ENCODE measurements at places on chromosomes 6 and 20. TPM values are rescaled to one million over a fixed set of nuclear protein-coding genes. Genes with fewer than 3 reads are reported as not detected.

GRCh38 chr6:132390451-132390850 is 10.8 kb downstream of the MOXD1 start:
- no peak for DNase-seq

The EYA4 gene
- total RNA-seq, result not detected

DNA sequence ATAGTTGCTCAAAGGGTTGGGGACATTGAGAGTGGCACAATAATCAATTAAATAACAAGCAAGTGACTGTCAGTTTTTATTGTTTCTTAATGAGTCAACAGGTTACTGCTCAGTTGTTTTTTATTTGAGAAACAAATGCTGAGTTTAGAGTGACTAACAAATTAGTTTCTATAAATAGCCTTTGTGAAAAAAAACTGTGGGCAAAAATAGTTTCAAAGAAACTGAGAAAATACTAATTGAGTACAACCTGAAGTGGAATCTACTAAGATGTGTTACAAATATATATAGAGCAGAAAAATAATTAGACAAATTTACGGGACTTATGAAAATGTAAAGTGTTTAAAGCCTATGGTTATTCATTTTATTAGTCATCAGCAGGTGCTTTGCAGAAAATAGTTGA is 22.3 kb downstream of the BEND6 start:
- no peak for DNase-seq

The VSX1 gene
- not detected for total RNA-seq

The ZNF311 gene
- total RNA-seq, result 0.47 TPM

The COL11A2 gene
- 0.97 TPM for total RNA-seq

- DNase-seq, result no peak
Measured at GRCh38 chr6:93196406-93196970, 222.9 kb downstream of the EPHA7 start.

The MYLIP gene
- total RNA-seq, result 53.0 TPM

The TAGAP gene
- total RNA-seq, result 1.9 TPM

DNA sequence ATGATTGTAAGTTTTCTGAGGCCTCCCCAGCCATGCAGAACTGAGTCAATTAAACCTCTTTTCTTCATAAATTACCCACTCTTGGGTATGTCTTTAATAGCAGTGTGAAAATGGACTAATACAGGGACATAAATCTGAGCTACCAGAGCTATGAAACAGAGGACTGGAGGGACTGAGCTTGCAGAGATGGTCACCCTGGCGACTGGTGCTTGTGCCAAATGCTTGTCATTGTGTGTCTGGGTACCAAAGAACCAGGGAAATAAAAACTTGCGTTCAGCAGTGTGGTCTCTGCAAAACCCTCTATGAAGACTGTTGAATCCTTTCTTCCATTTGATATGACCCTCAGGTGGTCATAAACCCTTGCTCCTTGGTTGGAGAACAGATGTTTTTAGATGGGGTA is 105.1 kb upstream of the PRL start:
- DNase-seq, result no peak

The ADGB gene
- 3.6 TPM for total RNA-seq

DNA sequence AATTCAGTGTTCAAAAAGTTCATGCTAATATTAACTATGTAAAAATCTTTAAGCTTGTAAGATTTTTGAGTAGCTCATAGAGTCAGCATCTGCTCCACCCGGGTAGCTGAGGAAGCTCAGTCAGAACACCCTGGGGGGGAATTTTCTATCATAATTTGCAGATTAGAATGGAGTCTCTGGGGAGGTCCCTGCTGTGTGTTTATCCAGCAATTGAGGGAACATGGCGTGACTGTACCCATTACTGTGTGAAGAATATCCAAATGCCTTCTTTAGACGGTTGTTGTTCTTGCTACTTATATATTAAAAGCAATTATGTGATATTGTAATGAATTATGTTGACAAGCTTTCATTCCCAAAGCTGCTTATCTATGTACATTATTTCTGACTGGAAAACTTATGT is 64.8 kb downstream of the AIG1 start:
- no peak for DNase-seq

The SOBP gene
- total RNA-seq, result 0.64 TPM

The DLL1 gene
- total RNA-seq, result 32.6 TPM

DNA sequence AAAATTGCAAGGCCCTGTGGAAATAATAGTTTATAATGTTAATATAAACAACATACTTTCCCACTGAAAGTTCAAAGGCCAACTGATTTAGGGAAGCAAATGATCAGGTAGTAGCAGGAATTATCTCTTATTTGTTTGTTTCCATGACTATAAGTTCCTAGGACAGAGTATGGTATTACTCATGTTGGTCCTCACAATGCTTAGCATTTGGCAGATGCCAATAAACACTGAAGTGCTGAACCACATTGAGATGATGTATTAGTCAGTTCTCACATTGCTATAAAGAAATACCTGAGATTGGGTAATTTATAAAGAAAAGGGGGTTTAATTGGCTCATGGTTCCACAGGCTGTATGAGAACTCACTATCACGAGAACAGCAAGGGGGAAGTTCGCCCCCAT is 129.6 kb upstream of the NUP153 start:
- DNase-seq, result no peak

DNA sequence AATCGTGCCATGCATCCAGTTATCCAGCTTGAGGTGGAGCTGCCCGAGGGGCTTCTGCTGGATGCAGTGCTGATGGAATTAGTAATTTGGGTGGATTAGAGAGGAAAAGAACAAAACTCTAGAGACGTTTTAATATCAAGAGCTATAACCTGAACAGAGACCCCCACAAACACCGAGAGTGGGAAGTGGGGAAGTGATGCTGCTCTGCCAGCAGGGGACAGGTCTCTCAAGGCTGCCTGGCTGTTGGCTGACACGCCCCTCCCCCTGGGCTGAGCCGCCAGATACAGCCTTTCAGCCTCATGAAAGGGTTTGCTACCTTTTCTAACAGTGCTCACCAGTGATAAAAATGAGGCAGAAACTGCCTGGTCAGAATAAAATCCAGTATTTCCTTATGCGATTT is 9.6 kb downstream of the LEMD2 start:
- DNase-seq, result no peak

DNA sequence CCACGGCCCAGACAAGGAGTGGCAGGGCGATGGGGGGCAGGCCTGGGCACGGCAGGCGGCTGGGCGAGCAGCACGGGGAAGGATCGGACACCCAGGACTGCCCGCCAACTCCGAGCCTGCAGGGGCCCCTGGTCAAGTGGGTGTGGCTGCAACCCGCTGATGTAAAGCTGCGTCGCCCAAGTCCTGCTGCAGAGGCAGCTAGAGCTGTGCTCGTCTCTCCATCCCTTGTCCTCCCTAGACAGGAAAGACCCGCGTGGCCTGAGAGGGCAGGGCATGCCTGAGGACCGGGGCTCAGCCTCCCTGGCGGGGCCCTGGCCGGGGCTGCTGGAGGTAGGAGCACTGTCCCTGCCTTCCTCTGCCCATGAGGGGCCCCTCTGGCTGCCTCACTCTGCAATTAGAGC is 281.2 kb downstream of the CDH4 start:
- DNase-seq, result no peak

The PRDM13 gene
- total RNA-seq, result not detected

GRCh38 chr6:117237561-117237960 is 27.8 kb upstream of the VGLL2 start:
- DNase-seq, result no peak

- DNase-seq, result no peak
Measured at GRCh38 chr6:27138837-27139755, 108.4 kb upstream of the PRSS16 start.

The SLC17A1 gene
- not detected for total RNA-seq

DNA sequence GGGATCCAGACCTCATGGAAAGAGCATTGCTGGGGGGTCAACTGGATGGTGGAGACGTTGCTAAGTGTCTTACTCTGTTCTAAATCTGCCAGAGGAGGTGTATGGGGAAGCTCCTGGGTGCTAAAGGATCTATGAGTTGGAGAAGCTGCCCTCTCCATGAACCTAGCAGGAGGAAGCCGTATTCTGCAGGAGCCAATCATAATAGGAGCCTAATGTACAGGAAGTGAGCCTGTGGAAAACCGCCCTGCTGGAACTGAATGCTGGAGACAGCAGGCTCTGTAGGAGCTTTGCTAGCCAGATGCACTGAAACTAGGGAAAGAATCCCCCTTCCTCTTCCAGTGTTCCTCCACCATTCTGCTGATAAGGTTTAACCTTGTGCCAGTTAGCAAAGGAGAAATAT is 10.9 kb downstream of the CASP8AP2 start:
- DNase-seq, result no peak

DNA sequence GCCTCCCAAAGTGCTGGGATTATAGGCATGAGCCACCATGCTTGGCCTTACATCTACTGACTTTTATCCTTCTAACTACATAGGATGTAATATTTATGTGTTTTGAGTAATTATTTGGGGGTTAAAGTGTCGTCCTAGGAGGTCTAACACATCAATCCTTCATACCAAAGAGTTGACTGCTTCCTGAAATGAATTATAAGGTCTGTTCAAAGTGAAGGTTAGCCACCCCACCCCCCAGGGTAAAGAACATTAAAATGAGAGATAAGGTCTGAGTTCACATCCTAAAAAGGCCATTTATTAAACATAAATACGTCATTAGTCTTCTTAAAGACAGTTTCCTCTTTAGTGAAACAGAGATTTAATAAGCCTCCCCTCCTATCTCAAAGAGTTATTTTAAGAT is 33.8 kb downstream of the TNFAIP3 start:
- no peak for DNase-seq

DNA sequence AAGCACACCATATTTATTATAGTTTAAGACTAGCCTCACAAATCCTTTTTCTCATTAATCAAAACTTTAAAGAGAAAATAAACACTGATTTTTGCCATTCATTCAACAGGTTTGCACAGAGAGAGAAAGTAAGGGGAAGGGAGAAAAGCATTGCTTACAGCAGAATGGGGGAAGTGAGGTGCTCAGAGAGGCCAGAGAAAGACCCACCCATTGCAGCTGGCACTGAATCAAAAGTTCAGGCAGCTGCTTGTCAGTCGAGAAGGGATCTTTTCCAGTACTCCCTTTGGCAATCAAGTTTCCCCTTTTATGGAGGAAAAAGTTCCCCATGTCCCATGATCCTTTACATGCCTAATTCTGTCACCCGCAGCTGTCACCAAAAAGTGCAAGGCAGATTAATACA is 8.0 kb upstream of the CRISP2 start:
- DNase-seq, result no peak

GRCh38 chr20:58978351-58979190 is 2.5 kb upstream of the NELFCD start:
- DNase-seq, result no peak

- no peak for DNase-seq
Measured at GRCh38 chr6:116447496-116448011, 13.6 kb upstream of the CALHM6 start.

The PBOV1 gene
- not detected for total RNA-seq

DNA sequence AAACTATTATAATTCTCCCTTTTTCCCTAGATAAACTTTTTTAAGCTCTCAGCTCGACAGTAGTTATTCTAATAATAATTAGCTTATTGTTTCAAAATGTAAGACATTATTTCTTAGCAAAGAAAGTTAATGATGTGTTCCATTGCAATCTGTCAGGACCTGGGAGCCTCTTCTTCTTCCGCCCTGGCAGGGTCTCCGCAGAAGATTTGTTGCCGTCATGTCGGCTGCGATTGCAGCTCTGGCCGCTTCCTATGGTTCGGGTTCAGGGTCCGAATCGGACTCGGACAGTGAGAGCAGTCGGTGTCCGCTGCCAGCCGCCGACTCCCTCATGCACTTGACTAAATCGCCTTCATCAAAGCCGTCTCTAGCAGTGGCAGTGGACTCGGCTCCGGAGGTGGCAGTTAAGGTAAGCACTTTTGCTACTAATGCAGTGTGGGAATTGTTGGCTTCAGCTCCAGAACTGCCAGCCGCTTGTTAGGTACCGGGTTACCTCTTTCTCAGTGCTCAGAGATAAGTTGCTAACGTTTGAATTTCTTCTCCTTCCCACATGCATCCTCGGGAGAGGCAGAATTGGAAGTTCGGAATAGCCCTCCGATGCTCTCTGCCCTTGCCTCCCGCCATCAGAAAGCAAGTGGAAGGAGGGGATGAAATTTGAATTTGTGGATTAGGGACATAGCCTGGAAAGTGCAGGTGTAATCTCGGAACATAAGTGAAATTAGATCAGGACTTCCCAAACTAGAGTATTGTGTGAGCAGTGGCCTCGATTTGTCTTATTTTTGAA is at the start of gene CDC40:
CDC40 (plus strand) TSS at position 200 of the 781 bp plus-strand sequence; CDS start at position 218, 18 bp downstream.
- DNase-seq, result peak; percentile 81

- DNase-seq, result no peak
Measured at GRCh38 chr6:154715446-154715845, 17.8 kb upstream of the SCAF8 start.

DNA sequence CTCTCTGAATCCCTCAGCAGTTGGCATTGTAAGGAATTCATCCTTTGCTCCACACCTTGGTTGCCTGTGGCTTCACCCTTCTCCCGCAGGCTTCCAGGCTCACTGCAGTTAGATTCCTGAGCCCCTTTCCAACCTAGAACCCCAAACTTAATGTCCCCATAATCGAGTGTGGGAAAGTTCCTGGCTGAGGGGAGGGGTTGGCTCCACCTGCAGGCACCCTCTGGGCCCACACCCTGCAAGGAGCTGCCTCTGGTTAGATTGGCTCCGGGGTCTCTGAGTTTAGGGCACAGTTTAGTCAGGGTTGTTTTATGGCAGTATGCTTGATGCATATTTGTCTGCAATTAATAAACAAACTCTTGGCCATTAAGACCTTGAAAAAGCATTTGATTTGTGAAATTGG is 63.4 kb downstream of the MTHFD1L start:
- DNase-seq, result no peak

The TGM6 gene
- total RNA-seq, result 0.32 TPM

The ZNF334 gene
- total RNA-seq, result 2.1 TPM

The RGS19 gene
- 17.4 TPM for total RNA-seq

The CCN2 gene
- 73.1 TPM for total RNA-seq

DNA sequence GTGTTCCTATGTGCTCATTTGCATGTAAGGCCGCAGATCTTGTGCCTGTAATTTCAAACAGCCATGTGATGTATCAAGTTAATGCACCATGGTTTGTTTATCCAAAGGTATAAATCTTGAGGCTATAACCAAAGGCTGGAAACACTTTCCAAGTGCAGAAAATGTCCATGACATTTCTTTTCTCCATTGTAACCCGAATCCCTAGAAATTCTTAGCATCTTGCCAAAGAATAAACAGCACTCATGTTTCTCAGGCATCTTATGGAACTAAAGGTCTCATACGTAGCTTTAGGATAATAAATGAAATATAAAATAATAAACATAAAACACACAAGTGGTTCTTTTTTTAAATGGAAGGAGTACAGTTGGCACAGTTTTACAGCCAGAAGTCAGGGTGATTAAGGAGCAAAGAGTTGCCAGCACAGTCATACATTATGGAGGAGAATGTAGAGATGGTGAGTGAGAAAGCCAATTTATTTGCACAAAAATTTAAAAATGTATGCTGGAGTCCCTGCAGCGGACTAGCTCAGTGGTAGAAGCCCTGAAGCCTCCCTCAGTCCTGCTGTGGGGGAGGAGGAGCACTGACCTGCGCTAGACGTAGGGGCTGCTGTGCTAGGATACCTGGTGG is 18.0 kb downstream of the CDH26 start:
- DNase-seq, result no peak
